ENCODE measurements at places on chromosomes 5 and 9. TPM values are rescaled to one million over a fixed set of nuclear protein-coding genes. Genes with fewer than 3 reads are reported as not detected.

KIF24 gene
- total RNA-seq, result 2.1 TPM

DNA sequence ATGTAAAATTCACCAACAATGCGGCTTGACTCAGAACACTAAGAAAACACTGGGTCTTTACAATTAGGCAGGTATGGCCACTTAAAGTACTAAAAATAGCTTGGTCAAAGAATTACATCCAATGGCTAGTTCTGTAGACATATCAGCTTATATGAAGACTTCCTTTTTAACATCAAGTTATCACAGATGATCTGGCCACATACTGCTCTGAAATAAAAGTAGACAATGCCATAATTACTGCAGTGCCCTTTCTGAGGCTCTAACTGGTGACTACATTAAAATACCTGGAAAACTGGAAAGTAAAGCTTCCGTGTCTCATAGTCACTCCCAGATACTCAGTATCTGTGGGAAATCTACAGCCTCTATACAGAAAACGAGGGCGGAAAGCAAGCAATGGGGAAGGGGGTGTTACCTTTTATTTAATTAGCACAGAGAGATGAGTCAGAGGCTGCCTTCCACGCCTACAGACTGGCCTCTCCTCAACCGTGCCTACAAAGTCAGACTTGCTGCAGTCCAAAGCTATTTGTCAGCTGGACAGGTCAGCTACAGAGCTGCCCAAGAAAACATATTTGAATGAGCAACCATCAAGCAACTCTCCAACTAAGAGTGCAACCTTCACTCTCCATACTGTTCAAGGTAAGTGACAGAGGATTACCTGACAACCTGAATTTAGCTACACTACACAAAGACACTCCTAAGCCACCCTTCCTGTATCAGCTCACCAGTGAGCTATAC is 8.7 kb downstream of the SERINC5 start:
- DNase-seq, result peak; percentile 79

GRCh38 chr5:163718272-163718671 is 212.9 kb downstream of the MAT2B start:
- no peak for DNase-seq

DNA sequence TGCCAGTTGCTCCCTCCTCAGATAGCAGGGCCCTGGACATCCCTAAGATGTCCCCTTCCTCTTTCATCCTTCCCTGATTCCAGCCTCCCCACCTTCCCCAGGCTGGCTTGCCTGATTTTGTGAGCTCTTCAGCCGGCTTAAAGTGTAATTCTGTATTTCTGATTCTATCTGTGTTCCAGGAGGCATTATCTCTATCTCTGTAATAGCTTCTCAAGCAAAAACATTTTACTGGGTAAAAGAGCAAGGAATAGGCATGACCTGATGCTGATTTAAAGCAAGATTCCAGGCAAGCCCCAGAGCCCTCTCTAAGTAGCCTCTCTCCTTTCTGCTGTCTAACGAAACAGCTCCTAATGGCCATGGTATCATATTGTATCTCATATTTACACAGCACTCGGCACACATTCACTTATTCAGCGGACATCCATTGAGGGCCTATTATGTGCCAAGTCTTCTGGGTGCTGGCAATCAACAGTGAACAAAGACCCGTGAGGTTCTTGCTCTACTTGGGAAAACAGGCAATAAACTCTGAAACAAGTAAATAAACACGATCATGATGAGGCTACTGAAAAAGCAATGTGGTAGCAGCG is 100.9 kb upstream of the MSX2 start:
- no peak for DNase-seq

DNA sequence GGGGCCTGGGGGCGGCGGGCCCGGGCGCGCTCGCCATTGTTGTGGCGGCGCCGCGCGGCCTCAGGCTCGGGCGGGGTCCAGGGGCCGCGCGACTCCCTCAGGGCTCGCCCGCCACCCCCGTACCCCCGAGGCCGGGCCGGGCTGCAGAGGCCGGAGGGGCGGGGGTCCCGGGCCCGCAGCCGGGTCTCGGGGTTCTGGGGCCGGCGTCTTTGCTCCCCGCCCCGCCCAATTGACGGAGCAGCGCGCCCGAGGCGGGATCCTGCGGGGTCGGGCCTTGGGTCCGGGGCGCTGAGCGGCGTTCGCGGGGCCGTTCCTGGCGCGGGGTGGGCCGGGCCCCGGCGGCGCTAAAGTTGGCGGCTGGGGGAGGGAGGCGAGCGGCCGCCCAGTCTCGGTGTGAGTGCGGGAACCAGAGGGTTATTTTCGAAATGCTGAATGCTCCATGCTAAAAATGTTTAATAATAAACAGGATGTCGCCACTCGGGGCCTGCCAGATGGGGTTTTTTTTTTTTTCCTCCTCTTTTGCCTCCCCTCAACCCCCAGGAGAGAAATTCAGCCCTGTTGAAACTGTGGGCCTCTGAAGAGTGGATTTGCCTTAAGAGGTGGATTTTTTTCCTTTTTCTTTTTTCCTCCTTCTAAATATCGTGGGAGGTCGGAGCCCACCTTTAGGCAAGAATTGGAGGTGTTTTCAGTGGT is 724 bp downstream of the PRRC2B start:
- peak; percentile 72 for DNase-seq

DNA sequence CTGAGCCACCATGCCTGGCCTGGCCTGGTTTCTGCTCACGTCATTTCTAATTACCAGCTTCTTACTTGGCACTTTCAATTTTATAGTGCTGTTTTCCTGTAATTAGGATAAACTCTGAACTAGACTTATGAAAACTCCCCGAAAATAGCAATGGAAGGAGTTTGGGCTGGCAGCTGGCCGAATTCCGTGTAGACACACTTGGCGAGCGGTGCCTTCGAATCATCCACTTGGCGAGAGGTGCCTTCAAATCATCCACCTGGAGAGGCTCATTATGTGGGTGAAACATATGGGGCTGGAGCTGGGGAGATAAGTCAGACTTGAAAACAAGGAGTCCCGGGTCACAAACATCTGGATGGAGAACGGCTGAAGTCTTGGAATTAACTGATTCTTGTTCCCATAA is 203.7 kb downstream of the ROR2 start:
- no peak for DNase-seq

Data from Peyer's patch (tissue), 4 donors.